Ovary (tissue), 10 donors: ENCODE measurements at places on chromosomes 2 and 18. TPM values are rescaled to one million over a fixed set of nuclear protein-coding genes. Genes with fewer than 3 reads are reported as not detected.
A peak's percentile ranks its signal among the peaks of the same experiment; 100 is the strongest.

DNA sequence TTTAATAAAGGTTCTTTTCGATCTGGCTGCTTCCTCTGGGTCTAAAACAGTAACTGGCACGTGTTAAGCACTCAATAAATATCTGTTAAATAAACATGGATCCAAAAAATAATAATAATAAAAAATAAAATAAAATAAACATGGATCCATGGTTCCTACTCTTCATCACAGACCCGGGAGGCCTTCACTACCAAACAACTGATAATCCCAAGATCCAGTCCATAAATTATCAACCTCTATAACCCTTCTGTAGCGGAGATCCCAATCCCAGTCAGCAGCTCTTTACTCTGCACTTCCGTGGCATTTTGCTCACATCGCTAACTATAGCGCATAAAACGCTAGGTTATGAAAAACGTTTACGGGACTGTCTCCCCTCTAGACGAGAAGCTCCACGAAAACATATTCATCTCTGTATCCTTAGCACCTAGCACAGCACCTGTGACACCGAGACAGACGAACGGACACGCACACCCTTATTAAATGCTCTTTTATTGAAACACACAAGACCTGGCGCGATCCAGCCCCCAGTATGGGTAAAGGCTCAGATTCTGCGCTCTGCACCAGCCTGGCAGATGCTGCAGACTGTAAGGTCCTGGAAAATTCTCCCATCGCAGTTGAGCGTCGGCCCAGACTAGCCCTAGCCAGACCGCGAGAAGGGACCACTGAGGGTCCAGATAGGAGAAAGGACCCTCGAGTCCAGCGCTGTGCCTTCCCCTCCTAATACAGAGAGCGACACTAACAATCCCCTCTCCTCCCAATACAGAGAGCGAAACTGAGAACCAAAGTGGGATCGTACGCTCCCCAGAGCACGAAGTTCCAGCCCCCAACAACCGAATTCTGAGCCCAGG lies 770 bp downstream of the NBAS start:
- peak; percentile 40 for DNase-seq

- DNase-seq: no peak
These were observed 3.7 kb downstream of the MLPH start for GRCh38 chr2:237490795-237491194.

DNA sequence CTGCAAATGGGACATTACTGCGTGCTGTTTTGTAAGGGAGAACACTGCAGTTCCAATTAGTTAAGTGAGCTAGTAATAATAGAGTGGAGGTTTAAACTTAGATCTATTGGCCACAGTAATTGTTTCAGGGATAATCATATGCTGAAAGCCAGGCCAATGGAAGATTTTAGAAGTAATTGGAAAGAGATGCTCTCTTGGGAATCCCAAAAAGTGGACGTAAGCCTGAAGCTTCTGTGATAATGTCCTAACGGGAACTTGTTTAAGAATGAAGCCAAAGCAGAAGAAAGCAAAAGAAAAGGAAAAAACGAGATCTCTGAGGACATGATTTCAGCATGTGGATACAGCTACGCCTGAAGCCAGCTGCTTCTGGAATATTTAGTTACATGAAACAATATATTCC lies 594.6 kb downstream of the SLC4A3 start:
- no peak for DNase-seq

- DNase-seq: no peak
These were observed 305.2 kb downstream of the MYCN start for GRCh38 chr2:16245481-16246054.

- no peak for DNase-seq
These were observed 30.1 kb upstream of the GTF2A1L start for GRCh38 chr2:48587560-48587959.

GRCh38 chr2:190352668-190353536 lies 9.5 kb downstream of the INPP1 start:
- no peak for DNase-seq

- DNase-seq: no peak
These were observed 85.4 kb downstream of the MAP3K20 start for GRCh38 chr2:173161040-173161439.

DNA sequence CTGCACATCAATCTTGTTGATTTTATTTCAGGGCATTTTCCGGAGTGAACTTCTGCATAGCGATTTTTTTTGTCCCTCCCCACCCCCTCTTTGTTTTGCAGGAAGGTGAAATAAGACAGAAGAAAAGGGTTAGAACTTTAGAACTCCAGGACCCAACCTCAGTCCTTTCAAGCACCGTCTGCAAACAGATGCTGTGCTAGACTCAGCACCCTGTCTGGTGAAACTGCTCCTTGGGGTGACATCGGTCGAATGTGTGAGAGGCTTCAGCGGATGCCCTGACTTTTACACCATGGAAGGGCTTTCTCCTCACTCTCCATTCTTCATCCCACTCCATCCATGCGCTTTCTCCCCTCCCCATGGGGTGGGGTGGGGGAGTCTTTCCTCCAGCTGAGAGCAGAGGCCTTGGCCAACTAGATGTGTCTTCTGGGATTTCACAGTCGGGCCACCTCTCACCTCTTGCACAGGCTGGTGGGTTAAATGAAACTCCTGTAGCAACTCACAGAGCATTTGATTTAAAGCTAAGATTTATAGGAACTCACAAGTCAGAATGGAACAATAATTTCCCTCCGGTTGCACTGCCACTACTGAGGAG lies 43.3 kb upstream of the EDAR start:
- DNase-seq: no peak

- DNase-seq: peak; percentile 53
These were observed at the start of gene CYS1 for GRCh38 chr2:10079870-10080535. Gene CYS1 (minus strand): TSS chr2:10080411. CDS start chr2:10080223, 188 bp downstream.

- DNase-seq: peak; percentile 99
These were observed at the start of gene ATP9B for GRCh38 chr18:79068937-79069716. Gene ATP9B (plus strand): TSS chr18:79069394. CDS start chr18:79069411, 17 bp downstream.

- no peak for DNase-seq
These were observed 5.2 kb downstream of the DYSF start for GRCh38 chr2:71458413-71459083.

GRCh38 chr2:173991856-173992588 lies 26.8 kb upstream of the SP3 start:
- DNase-seq: no peak

DNA sequence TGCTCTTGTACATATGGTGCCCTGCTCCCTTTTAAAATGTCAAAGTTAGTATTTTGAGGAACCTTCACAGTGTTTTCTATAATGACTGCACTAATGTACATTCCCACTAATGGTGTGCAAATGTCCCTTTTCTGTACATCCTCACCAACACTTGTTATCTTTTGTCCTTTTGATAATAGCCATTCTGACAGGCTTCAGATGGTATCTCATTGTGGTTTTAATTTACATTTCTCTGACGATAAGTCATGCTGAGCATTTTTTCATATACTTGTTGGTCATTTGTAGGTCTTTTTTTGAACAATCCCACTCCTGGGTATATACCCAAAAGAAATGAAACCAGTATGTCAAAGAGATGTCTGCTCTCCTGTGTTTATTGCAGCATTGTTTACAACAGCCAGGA lies 268.3 kb downstream of the FBXO15 start:
- DNase-seq: no peak

GRCh38 chr18:47036298-47036874 lies 965 bp upstream of the ELOA2 start:
- no peak for DNase-seq

DNA sequence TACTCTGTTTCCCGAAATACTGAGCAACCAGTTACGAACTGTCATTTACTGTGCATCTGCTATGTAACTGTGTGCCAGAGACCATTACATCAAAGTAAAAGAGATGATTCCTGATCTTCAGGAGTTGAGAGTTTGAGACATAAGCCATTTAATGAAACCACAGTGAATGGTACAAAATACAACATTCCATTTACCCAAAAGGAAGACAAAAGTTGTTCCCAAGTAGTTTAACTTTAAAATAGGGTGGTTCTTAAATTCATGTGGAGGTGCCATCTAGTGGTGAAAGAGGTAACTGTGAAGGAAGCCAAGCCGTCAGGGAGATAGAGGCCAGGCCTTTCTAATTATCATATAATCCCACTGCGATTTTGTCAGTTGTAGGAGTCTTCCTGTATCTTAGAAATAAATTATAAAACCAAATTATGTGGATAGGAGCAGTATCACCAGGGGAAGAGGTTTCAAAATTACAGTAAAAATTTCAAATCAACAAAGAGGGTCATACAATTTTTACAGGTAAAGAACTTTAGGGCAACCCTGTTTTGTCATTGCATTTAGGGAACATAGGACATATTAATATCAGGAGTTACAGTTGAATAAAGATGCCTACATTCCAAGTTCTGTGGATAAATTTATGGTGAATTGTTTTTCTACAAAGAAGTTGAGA lies 67.7 kb downstream of the EPAS1 start:
- no peak for DNase-seq

DNA sequence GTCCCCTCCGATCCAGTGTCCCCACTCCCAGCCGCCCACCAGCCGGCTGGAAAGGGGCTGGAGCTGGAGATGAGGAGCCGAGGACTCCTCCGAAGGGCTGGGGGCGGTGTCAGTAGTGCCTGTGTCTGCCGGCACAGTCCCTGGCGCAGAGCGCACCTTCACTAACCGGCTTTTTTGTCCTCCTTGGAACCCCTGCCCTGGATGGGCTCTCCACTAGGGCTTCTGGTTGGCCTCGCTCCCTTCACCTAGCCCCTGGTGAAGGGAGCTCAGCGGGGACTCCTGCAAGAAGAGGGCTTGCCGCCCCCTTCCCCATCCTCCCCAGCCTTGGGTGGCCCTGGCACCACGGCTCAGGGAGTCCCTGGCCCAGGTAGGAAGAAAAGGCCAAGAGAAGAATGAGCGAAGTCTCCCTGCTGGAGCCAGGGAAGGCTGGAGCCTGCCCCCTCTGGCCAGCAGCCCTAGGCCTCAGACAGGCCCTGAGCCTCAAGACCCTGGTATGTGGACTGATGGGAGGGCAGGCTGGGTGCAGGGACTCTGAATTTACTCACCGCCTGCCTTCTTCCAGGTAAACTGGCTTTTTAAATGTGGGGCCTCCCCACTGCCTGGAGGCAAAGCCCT lies 570 bp upstream of the ECEL1 start:
- DNase-seq: no peak

GRCh38 chr2:211946960-211947359 lies 591.6 kb downstream of the ERBB4 start:
- DNase-seq: no peak

DNA sequence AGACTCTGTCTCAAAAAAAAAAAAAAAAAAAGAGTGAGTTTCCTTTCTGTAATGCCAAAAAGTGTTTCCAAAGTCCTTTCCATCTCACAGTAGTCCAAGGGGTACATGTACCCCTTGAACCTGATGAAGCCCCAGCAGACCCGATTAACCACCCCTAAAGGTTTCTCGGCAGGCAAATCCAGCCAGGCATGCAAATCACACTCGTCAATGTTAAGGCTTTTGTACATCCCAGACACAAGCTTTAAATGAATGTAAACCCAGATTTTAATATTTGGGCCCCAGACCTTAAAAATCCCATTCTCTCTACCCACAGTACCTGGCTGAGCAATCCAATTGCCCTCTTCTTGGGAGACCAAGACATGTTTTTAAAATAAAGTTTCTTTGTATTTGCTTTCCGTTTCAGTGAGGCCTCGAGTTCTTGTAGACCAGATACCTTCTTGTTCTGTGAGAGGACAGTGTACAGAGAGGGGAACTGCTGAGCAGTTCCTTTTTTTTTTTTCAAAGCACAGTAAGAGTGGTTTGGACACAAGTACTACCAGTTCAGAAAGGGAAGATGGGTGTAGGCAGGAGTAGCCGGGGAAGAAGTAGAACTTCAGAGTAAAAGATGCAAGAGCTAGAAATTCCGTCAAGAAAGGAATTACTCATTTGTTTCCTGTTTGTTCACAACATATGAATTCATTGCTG lies at the start of gene NLRC4:
NLRC4 (minus strand) TSS at position 465 of the 684 bp plus-strand sequence. CDS start 8,111 bp downstream, outside the sequence.
- no peak for DNase-seq

GRCh38 chr2:43427032-43427424 lies 168.8 kb downstream of the THADA start:
- no peak for DNase-seq

DNA sequence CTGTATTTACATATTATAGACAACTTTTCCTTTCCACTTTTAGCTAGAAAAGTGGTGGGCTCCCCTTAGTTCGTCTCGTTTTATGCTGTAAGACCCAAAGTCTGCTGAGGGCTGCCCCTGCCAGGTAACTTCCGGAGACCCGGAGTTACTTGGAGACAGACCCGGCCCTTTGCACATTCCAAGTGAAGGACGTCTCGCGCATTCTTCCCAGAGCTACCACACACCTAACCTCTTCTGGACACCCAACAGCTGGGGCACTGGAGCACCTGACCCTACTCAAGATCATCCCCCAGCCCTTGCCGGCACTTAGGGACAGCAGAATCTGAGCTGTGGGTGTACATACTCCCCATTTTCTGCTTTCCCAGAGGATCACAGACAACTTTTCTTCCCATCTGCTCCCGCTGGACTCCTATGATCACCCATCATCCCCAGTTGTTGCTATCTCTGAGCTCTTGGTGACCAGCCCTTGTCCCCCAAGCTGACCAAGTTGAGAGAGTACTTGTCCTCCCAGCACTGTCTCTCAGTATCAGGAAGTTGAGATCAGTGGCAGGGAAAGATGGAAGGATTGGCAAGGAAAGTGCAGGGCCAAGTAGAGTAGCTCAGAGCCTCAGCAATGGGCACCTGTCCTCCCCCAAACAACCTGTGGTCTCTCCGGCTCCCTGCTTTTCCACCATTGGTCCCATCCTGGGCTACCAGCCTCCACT lies 8.4 kb upstream of the SATB2 start:
- DNase-seq: no peak

DNA sequence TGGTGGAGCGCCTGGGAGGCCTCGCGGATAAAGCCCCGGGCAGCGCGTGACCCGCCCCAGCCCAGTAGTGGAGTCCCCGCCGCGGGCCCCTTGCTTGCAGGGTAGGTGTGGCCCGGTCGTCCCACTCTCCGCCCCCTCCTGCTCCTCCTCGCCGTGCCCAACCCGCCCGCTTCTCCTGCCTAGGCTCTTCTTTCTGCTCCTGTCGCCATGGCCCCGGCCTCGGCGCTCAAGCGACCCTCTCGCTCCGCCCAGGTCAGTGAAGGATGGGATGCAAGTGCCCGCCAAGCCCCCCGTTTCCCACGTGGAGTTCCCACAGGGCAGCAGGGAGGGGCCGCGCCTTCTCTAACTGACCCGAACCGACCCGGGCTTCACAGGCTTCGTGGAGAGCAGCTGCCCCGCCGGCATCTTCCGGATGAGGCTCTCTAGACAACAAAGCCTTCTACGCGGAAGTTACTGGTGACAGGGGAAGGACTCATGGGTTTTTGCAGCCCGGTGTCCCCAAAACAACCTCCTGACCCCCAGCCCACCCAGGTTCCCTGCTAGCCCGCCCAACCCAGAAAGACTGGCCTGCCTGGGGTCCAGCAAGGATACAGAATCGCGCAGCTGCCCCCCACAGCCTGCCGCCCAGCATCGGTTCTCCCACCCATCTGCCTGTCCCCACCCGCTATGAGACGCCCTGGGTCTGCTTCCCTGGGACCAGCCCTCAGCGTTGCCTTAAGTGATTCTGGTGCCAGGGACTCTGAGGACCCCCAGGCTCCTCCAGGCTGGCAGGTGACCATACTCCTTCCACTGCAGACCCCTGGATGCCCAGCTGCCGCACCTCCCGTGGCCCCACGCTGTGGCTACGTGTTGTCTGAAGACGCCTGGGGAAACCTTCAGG lies 32.8 kb downstream of the TTC32 start:
- DNase-seq: peak; percentile 59

NYAP2 gene
- not detected for total RNA-seq

GREB1 gene
- total RNA-seq: 226 TPM

DAPL1 gene
- 1.2 TPM for total RNA-seq

STK17B gene
- total RNA-seq: 3.4 TPM

RIF1 gene
- 49.6 TPM for total RNA-seq

FASTKD1 gene
- 5.0 TPM for total RNA-seq
